ENCODE measurements at places on chromosomes 7 and 10.

GRCh38 chr7:81064426-81064825, 145.6 kb upstream of the SEMA3C start:
- no peak overlapping the region for H3K4me3 ChIP-seq
- H3K27me3 ChIP-seq, result no peaks in the 10 kb centered on the region
- no peaks in the 10 kb centered on the region for H3K4me1 ChIP-seq
- no peak overlapping the region for H3K27ac ChIP-seq
- H3K36me3 ChIP-seq, result no peaks in the 10 kb centered on the region

DNA sequence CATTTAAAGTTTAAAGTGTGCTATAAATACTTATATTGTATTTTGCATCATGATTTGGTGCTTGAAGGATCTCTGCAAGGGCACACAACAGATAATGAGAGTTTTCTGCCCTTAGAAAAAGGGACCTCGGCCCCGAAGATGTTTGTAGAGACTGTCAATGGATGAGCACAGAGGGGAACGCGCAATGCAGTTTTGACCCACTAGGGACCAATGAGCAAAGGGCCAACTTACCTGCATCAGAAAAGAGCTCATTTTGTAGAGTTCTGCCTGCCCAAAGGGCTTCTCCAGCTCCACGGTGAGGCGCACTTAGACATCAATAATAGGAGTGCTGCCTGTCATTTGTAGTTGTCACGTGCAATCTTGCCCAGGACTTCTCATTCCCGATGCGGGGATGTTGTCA, 91.1 kb downstream of the BUB3 start:
- H3K4me1 ChIP-seq, result peaks cover 31% of the 10 kb centered on the region
- no peaks in the 10 kb centered on the region for H3K27me3 ChIP-seq
- H3K4me3 ChIP-seq, result no peak overlapping the region
- DNase-seq, result no peak
- no peak overlapping the region for H3K27ac ChIP-seq

GRCh38 chr7:6221340-6222319, 50.8 kb downstream of the CYTH3 start:
- peak overlapping the region; percentile 34 for H3K27ac ChIP-seq
- no peaks in the 10 kb centered on the region for H3K36me3 ChIP-seq
- no peak overlapping the region for H3K4me3 ChIP-seq
- peak; percentile 36 for DNase-seq

- H3K36me3 ChIP-seq, result no peaks in the 10 kb centered on the region
- H3K27me3 ChIP-seq, result peaks cover 10% of the 10 kb centered on the region
- H3K27ac ChIP-seq, result no peak overlapping the region
- DNase-seq, result no peak
These were observed 73.8 kb upstream of the PAPSS2 start for GRCh38 chr10:87585565-87586514.

- H3K4me3 ChIP-seq, result no peak overlapping the region
- no peaks in the 10 kb centered on the region for H3K4me1 ChIP-seq
- peaks cover 27% of the 10 kb centered on the region for H3K36me3 ChIP-seq
- no peaks in the 10 kb centered on the region for H3K27me3 ChIP-seq
- H3K27ac ChIP-seq, result no peak overlapping the region
These were observed 22.3 kb downstream of the COX15 start for GRCh38 chr10:99709480-99710229.
